ENCODE measurements at places on chromosomes 11 and 22. TPM values are rescaled to one million over a fixed set of nuclear protein-coding genes. Genes with fewer than 3 reads are reported as not detected.

The MS4A12 gene
- total RNA-seq, result not detected

The CCND1 gene
- 139 TPM for total RNA-seq

The PRAME gene
- total RNA-seq, result not detected

The CCDC89 gene
- 4.8 TPM for total RNA-seq

The DCDC1 gene
- not detected for total RNA-seq

The CBL gene
- 7.8 TPM for total RNA-seq

The SYT7 gene
- total RNA-seq, result 1.7 TPM

The TMEM121B gene
- under 0.01 TPM for total RNA-seq

The UCP2 gene
- 2.7 TPM for total RNA-seq

The OR52N4 gene
- total RNA-seq, result not detected

The BIRC3 gene
- 0.86 TPM for total RNA-seq

The EHBP1L1 gene
- 65.9 TPM for total RNA-seq

The NRXN2 gene
- not detected for total RNA-seq

The DDTL gene
- not detected for total RNA-seq

The FAM227A gene
- 0.58 TPM for total RNA-seq

The SMTNL1 gene
- total RNA-seq, result not detected

The FGF4 gene
- total RNA-seq, result not detected

The INS gene
- not detected for total RNA-seq

The ART1 gene
- not detected for total RNA-seq

The RTCB gene
- total RNA-seq, result 123 TPM

The CABP7 gene
- total RNA-seq, result not detected

The P4HA3 gene
- total RNA-seq, result 8.4 TPM

The BDNF gene
- total RNA-seq, result 2.0 TPM

The OOSP3 gene
- total RNA-seq, result not detected

The OR56A1 gene
- not detected for total RNA-seq

The RAB39A gene
- not detected for total RNA-seq

Data from myometrial cell (primary cell).